IPS DF 6.9 (cell line): ENCODE measurements at places on chromosomes 4 and X.
A peak's percentile ranks its signal among the peaks of the same experiment; 100 is the strongest.

- H3K36me3 ChIP-seq, result no peaks in the 10 kb centered on the region
- no peaks in the 10 kb centered on the region for H3K27me3 ChIP-seq
- no peak for DNase-seq
- no peak overlapping the region for H3K4me3 ChIP-seq
These were observed 85.9 kb downstream of the UGT8 start for GRCh38 chr4:114684462-114684861.

- no peaks in the 10 kb centered on the region for H3K27me3 ChIP-seq
- no peak overlapping the region for H3K27ac ChIP-seq
- no peaks in the 10 kb centered on the region for H3K36me3 ChIP-seq
- no peak overlapping the region for H3K4me3 ChIP-seq
These were observed 182.1 kb downstream of the EVC2 start for GRCh38 chr4:5526080-5526846.

GRCh38 chrX:40646489-40647306 lies 663 bp downstream of the CXorf38 start:
- H3K4me3 ChIP-seq, result peak overlapping the region; percentile 81; the same call in 1 of the 2 replicates
- no peaks in the 10 kb centered on the region for H3K27me3 ChIP-seq
- no peak overlapping the region for H3K27ac ChIP-seq
- H3K4me1 ChIP-seq, result no peaks in the 10 kb centered on the region; the same call in 1 of the 2 replicates

GRCh38 chr4:165625281-165625680 lies 246.5 kb downstream of the CPE start:
- H3K4me3 ChIP-seq, result no peak overlapping the region
- no peaks in the 10 kb centered on the region for H3K4me1 ChIP-seq
- DNase-seq, result no peak
- no peaks in the 10 kb centered on the region for H3K36me3 ChIP-seq
- no peaks in the 10 kb centered on the region for H3K27me3 ChIP-seq
- no peak overlapping the region for H3K27ac ChIP-seq

GRCh38 chrX:107599450-107599861 lies 28.9 kb upstream of the PRPS1 start:
- H3K36me3 ChIP-seq, result no peaks in the 10 kb centered on the region
- DNase-seq, result no peak
- no peak overlapping the region for H3K27ac ChIP-seq
- no peak overlapping the region for H3K4me3 ChIP-seq

GRCh38 chrX:120462370-120462769 lies 6.7 kb downstream of the LAMP2 start:
- no peak for DNase-seq
- no peaks in the 10 kb centered on the region for H3K36me3 ChIP-seq
- H3K4me1 ChIP-seq, result no peaks in the 10 kb centered on the region
- H3K4me3 ChIP-seq, result no peak overlapping the region

DNA sequence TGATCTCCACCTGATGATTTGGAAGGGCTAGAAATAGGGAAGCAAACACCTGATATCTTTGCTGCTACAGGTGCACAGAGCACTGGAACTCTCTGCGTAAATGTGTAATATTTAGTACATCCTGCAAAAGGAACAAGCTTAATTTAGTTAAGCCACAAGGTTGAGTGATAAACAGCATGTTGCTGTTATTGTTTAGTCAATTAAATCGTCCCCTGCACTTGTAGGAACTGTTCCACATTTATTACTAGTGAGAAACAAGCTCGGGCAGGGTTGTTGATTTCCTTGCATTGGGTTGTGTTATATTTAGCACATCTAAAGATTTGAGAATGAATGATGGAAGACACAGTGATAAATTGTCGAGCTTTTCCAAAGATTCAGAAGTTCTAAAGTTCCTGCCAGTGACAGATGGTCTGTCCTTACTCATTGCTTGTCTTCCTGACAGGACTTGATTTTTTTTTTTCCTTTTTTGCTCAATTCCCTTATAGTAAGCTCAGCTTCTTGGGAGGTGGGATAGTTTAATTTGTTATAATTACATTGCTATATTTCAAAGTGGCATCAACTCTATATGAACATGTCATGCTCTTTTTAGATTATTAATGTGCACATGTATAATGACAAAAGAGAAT lies 627.0 kb upstream of the ATOH1 start:
- H3K27me3 ChIP-seq, result no peaks in the 10 kb centered on the region
- DNase-seq, result no peak
- H3K4me3 ChIP-seq, result no peak overlapping the region
- H3K4me1 ChIP-seq, result peaks cover 1% of the 10 kb centered on the region; the same call in 1 of the 2 replicates

GRCh38 chrX:9249051-9249846 lies 215.3 kb upstream of the FAM9B start:
- H3K27ac ChIP-seq, result no peak overlapping the region
- H3K36me3 ChIP-seq, result no peaks in the 10 kb centered on the region
- H3K27me3 ChIP-seq, result no peaks in the 10 kb centered on the region
- H3K4me1 ChIP-seq, result peaks cover 2% of the 10 kb centered on the region
- no peak overlapping the region for H3K4me3 ChIP-seq

DNA sequence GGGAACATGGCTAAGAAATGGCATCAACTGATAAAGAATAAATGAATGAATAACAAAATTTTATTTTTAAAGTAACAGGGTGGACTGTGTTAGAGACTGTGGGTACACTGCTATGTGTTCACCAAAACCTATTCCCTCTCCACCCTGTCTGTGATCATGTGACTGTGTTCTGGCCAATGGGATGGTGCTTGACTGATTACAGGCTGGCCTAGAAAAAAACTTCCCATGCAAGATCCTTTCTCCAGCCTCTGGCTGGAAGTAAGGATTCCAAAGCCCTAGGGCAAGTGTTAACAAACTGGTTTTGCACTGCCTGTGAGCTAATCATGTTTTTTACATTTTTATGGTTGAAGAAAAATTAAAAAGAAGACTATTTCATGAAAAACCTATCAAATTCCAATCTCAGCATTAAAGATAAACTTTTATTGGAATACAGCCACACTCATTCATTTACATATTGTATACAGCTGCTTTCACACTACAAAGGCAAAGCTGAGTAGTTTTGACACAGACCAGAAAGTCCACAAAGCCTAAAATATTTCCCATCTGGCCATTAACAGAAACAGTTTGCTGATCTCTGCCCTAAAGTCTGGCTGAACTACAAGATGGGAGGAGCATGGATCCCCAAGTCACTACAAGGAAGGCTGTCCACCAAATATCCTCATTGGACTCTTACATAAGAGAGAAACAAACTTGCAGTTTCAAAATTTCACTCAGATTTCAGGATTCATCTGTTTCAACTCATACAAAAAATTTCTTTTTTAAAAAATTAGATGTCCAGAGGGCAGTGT lies 133.2 kb downstream of the ARHGAP6 start:
- H3K36me3 ChIP-seq, result no peaks in the 10 kb centered on the region
- no peaks in the 10 kb centered on the region for H3K4me1 ChIP-seq
- no peaks in the 10 kb centered on the region for H3K27me3 ChIP-seq
- DNase-seq, result no peak
- H3K27ac ChIP-seq, result no peak overlapping the region
- no peak overlapping the region for H3K4me3 ChIP-seq

GRCh38 chr4:169399976-169400767 lies 129.4 kb upstream of the SH3RF1 start:
- no peaks in the 10 kb centered on the region for H3K36me3 ChIP-seq
- H3K4me3 ChIP-seq, result no peak overlapping the region
- DNase-seq, result no peak
- H3K4me1 ChIP-seq, result peaks cover 1% of the 10 kb centered on the region; the same call in 1 of the 2 replicates

- no peaks in the 10 kb centered on the region for H3K27me3 ChIP-seq
- no peak for DNase-seq
- no peak overlapping the region for H3K4me3 ChIP-seq
- H3K4me1 ChIP-seq, result no peaks in the 10 kb centered on the region
- no peaks in the 10 kb centered on the region for H3K36me3 ChIP-seq
These were observed 50.4 kb downstream of the APOO start for GRCh38 chrX:23857363-23857762.

DNA sequence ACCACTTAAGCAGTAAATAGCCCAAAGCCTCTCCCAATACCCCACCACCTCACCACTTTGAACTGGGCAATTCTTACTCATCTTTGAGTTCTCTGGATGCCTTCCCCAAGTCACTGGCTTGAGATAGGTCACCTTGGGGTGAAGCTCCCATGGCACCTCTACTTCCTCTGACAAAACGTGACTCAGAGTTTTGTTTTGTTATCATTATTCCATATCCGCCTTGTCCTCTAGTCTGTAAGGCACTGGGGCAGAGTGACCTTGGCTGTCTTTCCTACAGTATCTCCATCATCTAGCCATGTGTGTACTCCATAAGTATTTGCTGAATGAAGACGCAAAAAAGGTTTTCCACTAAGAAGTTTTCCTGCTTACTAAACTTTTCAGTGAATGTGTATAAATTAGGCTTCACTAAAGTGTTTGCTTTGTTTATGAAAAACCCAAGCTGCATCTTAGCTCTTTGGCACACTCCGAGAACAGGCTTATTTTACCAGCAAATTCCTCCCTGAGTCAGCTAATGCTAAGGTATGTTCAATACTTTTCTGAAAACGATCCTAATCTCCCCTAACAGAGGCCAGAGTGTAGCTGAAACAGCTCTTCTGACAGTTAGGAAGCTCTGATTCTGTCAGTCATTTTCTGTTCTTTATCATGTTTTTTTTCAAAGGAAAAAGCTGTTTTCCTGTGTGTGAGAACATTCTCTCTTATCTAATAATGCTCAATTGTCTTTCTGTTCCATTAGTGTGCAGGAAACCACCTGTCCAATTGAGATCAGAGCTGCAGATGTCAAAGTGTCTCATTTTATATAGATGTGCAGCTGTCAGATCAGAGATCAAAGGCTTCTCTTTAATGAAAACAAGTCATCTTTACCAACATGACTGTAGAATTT lies 30.2 kb upstream of the TSPAN5 start:
- no peaks in the 10 kb centered on the region for H3K4me1 ChIP-seq
- no peaks in the 10 kb centered on the region for H3K27me3 ChIP-seq
- DNase-seq, result no peak
- no peak overlapping the region for H3K4me3 ChIP-seq

DNA sequence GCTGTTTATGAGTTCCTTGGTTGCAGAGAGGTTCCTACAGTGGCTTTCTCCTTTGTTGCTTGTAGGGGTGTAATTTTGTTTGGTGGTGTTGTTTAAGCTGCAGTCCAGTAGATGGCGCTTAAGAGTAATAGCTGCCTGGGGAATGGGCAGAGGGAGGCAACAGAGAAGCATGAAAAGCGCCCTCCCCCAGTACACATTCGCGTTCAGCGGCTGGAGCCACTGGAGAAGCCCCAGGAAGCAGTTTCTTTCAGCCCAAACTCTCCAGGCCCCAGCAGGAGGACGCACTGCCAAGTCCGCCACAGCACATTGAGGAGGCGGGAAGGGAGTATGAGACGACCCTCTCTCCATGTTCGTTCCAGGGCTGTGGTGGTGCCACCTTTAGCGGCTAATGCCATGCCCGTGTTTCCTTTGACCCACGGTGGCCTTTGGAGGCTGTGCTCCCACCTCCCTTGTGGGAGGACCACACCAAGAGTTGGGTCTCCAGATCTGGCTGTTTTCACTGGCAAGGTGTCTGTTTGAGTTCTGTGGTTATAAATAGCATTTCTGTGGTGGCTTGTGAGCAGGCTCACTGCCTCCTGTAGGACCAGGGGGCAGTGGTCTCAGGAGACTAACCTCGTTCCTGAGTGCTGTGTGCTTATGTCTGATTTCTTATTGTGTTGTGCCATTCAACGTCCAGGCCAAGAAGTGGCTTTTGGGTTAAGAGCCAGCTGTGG lies 252.3 kb downstream of the ARHGAP10 start:
- no peak overlapping the region for H3K27ac ChIP-seq
- no peaks in the 10 kb centered on the region for H3K36me3 ChIP-seq
- H3K4me1 ChIP-seq, result no peaks in the 10 kb centered on the region; the same call in 1 of the 2 replicates

DNA sequence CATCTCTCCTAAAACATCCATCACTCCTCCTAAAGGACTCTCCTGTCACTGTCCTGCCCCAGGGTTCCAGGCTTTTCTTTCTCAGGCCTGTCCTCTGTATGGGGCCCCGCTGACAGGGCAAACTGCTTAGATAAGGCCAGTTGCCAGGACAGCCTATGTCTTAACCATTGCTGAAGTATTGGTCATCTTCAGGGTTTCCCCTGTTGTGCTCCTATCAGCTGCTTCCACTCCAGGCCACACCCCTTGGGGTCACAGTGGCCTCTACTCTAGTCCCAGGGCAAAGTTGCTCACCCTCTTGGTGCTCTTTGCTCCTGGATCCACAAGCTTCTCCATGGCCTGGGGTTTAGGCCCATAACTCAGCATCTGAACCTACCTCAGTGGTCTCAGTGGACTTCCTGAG lies 138.0 kb upstream of the PJA1 start:
- no peaks in the 10 kb centered on the region for H3K36me3 ChIP-seq
- H3K4me1 ChIP-seq, result 0 out of 2 replicates have a peak, but pooled peaks cover 4% of the 10 kb centered on the region
- no peak for DNase-seq
- H3K27ac ChIP-seq, result no peak overlapping the region
- no peaks in the 10 kb centered on the region for H3K27me3 ChIP-seq
- no peak overlapping the region for H3K4me3 ChIP-seq

DNA sequence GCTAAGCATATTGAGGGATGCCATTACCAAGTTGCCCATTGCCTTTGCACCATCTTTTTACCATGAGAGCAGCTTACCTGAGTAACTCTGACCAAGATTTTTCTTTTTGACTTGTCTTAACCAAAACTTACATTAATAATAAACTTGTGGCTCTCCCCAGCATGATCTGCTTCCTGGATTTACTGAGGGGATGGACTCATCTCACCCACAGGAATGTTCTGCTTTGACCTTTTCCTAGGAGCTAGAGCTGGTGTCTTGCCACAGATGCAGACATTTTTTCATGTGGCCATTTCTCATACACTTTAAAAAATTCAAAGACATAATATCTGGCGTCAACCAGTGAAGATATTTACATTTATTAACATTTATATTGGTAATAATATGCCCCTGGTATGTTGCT lies 79.2 kb upstream of the EFHC2 start:
- H3K27ac ChIP-seq, result no peak overlapping the region
- H3K36me3 ChIP-seq, result no peaks in the 10 kb centered on the region
- DNase-seq, result no peak
- H3K4me3 ChIP-seq, result no peak overlapping the region
- no peaks in the 10 kb centered on the region for H3K4me1 ChIP-seq

GRCh38 chr4:22090661-22091351 lies 142.2 kb upstream of the KCNIP4 start:
- H3K27ac ChIP-seq, result no peak overlapping the region
- H3K4me1 ChIP-seq, result no peaks in the 10 kb centered on the region
- DNase-seq, result no peak
- H3K4me3 ChIP-seq, result no peak overlapping the region
- no peaks in the 10 kb centered on the region for H3K27me3 ChIP-seq
- H3K36me3 ChIP-seq, result no peaks in the 10 kb centered on the region

DNA sequence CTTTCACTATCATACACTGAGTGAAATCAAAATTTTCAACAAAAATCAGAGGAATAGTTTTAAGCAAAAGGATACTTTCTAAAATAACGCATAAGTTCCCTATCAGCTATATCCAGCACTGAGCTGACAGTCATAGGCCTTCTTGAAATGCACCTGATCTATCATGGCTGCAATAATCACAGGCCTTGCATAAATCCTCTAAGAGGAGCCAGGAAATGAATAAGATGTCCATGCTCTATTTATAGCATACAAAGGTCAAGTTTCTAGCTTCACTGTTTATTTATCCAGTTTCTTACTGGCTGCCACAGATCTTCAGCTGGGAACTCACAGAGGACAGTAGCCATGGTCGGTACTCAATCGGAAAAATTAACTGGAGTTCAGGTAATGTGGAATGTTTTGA lies 235.9 kb upstream of the DMD start:
- DNase-seq, result no peak
- no peaks in the 10 kb centered on the region for H3K4me1 ChIP-seq
- H3K4me3 ChIP-seq, result no peak overlapping the region
- H3K27me3 ChIP-seq, result no peaks in the 10 kb centered on the region
- no peaks in the 10 kb centered on the region for H3K36me3 ChIP-seq
- no peak overlapping the region for H3K27ac ChIP-seq
